ENCODE measurements at places on chromosomes 7 and 10.

GRCh38 chr10:94879214-94879613 lies 59.2 kb upstream of the CYP2C9 start:
- DNase-seq = no peak

DNA sequence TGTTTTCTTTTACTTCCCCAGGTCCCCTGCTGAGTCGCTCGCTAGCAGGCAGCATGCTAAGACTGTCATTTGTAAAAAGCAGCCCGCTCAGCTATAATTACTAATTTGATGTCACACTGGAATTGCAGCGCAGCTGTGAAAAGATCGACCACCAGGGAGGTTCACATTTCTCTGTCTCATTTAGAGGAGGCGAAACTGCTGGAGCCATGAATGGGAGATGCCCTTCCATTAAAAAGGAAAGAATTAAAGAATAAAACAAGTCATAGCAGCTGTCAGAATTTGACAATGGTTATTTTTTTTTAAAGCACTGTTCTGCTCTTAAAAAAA lies 153.5 kb downstream of the PIP4K2A start:
- DNase-seq = no peak

- no peak for DNase-seq
Observed at GRCh38 chr7:148149730-148150129, 440.8 kb upstream of the C7orf33 start.

DNA sequence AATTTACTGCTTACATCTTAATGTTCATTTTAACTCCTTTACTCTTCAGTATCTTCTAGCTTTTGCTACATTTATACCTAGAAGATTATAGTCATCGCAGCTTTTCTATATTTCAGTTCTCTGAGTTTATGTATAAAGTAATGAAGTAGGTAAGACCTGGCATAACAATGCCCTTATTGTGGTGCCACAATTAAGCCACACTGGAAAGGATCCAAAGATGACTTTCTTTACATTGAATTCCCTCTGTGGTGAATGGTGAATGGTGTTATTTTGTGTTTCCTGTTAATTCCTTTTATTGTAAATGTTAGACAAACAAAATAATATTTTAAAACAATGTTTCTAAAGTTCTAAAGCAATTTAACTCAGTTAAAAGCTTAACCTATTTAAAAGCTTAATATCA lies 36.2 kb downstream of the SEMA3D start:
- no peak for DNase-seq
